ENCODE measurements at places on chromosomes 12 and 14. TPM values are rescaled to one million over a fixed set of nuclear protein-coding genes. Genes with fewer than 3 reads are reported as not detected.

Gene ASB2
- total RNA-seq = 3.2 TPM

Gene SLC25A47
- not detected for total RNA-seq

Gene CEP128
- 6.2 TPM for total RNA-seq

Gene SOAT2
- 34.5 TPM for total RNA-seq

Gene ATL1
- total RNA-seq = 9.2 TPM

- no peak for DNase-seq
Measured at GRCh38 chr12:26247873-26248272, 52.5 kb downstream of the SSPN start.

DNA sequence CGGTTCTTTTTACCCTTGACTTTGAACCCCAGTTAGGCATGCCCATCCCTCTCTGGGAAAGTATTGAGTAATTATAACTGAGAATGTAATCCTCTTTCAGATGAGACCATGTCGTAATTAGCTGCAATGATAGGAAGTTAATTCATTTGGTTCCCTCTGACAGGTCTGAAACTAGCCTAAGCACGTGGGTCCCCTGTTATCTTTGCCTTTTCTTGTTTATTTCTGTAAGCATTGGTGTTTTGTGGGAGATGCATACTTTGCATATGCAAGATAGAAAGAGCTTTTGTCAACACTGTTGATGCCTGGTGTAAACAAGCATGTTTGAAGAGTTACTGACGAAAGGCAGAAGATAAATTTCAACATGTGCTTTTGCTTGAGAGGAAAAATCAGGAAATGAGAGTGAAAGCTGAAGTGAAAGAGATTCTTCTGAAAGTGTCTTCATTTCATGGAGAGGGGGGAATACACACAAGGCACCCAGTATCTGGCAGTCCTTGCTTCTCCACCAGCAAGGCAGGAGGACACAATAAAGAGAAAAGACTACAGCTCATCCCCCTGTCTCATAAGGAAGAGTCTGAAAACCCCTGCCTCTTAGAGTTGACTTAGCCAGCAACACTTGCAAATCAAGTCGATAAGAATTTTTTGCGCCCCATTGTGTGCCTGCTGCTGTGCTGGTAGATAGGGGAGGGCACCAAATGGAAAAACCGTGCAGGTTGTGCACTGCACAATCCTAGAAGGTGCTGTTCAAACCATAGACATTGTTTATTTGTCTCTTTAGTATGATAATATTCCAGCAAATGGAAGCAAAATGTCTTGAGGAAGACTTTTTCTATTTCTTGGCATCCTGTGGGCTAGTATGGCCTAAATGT, 77.8 kb downstream of the SLC24A4 start:
- DNase-seq = no peak

- no peak for DNase-seq
Measured at GRCh38 chr12:105223352-105223845, 12.6 kb downstream of the APPL2 start.

DNA sequence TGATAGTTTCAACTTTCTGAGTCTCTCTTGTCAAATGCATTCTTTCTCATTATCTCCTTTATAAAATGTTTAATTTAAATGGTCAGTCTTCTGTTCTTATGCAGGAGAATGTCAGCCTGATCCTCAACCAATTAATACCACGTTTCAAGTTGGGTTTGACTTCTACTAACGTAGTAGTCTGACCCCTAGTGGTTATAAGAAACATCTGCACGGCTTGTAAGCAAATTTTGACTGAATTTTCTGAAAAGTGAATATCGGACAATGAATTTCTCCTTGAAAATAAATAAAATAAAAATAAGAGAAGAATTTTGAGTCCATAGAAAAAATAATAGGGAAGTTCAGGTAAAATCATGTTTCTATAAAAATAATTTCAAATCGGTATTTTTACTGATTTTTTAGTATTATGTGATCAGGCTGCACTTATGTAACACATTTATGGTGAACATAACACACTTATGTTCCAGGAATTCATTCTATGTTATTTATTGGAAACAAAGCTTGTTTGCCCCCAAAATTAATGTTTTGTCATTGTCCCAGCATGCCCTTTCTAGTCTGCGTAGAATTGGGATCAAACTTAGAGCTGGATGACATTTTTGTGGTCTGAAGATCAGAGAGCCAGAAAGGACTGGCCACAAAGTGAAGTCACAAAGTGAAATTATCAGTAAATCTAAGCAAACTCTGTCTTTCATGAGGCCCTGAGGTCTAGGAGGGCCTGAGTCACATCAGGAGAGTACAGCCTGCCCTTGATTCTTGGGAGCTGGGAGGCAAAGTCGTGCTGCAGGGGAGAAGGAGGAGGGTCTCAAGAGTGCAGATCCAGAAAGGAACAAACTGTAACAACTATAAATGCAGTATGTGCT, 101.2 kb upstream of the STXBP6 start:
- DNase-seq = no peak

GRCh38 chr14:101125313-101125712, 221.8 kb upstream of the RTL1 start:
- peak; percentile 7 for DNase-seq

DNA sequence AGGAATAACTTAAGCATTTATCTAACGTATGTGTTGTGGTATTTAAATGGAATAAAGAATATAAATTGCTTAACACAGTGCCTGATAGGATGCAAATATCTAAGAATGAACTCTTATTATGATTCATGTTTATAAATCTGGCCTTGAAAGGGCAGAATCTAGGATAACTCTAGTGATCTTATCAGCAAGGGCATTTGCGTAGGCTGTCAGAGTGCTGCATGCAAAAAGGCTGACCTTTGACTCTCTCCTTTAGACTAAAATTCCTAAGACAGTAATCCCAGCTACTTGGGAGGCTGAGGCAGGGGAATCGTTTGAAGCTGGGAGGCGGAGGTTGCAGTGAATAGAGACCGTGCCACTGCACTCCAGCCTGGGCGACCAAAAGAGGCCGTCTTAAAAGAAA, 31.3 kb upstream of the ANP32D start:
- DNase-seq = no peak

DNA sequence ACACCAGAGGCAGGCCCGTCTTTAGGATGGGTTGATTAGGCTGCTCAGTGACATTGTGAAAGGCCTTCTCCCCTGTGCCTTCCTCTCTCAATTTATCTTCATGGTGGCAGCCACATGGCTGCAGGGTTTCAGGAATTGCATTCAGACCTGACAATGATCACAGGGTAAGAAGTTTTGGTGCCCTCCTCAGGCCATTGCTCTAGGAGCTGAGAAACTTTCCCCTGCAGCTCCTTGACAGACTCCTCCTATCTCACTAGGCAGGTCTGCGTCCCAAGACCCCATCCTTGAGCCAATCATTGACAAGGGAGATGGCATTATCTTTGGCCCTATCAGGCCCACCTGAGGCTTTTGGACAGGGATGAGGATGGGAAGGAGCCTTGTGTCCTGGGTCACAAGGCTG, 57.4 kb upstream of the ANO4 start:
- DNase-seq = no peak

GRCh38 chr14:34796902-34797301, 78.3 kb downstream of the BAZ1A start:
- DNase-seq = no peak

GRCh38 chr14:102493585-102493984, 16.0 kb downstream of the ANKRD9 start:
- no peak for DNase-seq

- no peak for DNase-seq
Measured at GRCh38 chr14:87049950-87050349, 943.0 kb downstream of the GALC start.

GRCh38 chr12:13875744-13876143, 105.7 kb downstream of the GRIN2B start:
- no peak for DNase-seq

All from Peyer's patch (tissue), 4 donors.